ENCODE measurements at places on chromosomes 6 and 20.

DNA sequence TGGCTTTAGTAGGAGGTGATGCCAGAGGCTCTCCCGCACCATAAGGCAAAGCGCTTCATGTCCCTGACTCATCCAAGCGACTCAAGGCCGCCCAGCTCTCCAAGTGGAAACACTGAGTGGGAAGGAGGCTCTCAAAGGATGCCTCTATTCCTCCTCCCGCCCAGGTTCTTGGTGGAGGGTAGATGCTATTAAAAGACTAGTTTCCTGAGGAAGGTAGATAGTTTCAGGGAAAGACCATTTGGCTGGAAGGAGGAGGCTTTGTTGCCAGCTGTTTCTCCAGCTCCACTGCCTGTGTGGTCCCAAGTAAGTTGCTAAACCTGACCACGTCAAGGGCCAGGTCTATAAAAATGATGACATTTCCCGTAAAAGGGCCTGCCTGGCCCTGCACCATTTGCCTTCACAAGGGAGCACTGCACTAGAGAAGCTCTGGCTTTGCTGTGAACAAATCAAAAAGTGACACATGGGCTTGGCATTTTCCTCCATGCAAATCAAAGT, 48.2 kb downstream of the GMDS start:
- no peak for DNase-seq

DNA sequence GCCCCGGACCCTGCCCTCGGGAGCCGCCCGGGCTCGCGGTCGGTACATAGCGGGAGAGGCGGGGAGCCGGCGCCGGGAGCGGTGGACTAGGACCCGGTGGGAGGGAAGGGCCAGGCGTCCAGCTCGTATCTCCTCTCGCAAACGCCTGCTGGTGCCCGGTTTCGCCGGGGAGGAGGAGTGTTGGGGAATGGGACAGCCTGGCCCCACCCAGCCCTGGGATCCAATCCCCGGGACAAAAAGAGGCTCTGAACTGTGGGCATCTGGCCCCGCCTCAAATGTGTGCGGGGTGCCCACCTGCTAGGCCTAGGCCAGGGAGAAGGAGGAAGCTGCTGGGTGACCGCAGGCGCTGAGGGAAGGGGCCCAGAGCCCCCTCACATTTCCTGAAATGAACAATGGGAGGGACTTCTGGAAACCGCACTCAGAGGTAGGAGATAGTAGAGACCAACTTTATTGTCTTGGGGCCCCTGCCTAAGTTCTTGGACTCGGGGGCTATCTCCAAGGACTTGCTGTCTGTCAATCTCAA, at the start of gene KCNK17:
Gene KCNK17 (minus strand): TSS at position 147 of the 523 bp plus-strand sequence. CDS start 99 bp downstream, at position 48.
- DNase-seq = no peak

DNA sequence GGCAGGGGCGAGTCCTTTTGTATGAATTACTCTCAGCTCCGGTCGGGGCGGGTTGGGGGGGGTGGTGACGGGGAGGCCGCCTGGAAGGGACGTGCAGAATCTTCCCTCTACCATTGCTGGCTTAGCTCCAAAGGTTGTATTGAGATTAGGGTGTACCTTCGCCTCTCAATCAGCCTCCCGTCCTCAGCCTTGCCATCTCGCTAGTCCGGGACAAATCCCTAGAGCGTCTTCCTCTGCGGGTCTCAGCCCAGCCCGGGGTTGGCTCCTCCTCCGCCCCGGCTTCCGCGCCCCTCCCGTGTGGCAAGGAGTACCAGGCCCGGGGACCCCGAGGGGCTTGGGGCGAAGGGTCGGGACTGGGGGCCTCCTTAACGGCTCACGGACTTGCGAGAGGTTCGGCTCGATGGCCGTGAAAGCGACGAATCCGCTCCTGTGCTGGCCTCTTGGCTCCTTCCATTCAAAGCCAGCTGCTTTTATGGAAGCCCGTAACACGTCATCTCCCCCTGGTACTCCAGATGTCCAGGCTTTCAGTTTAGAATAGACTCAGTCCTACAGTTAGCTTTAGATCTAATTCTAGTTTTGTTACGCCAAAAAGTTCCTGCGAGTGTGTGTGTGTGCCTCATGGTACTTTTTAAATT, 636 bp upstream of the EEF1A1 start:
- peak; percentile 58 for DNase-seq

GRCh38 chr20:47878601-47879027, 93.3 kb upstream of the SULF2 start:
- DNase-seq = no peak

GRCh38 chr20:63296531-63297299, 3.7 kb downstream of the COL20A1 start:
- DNase-seq = no peak

DNA sequence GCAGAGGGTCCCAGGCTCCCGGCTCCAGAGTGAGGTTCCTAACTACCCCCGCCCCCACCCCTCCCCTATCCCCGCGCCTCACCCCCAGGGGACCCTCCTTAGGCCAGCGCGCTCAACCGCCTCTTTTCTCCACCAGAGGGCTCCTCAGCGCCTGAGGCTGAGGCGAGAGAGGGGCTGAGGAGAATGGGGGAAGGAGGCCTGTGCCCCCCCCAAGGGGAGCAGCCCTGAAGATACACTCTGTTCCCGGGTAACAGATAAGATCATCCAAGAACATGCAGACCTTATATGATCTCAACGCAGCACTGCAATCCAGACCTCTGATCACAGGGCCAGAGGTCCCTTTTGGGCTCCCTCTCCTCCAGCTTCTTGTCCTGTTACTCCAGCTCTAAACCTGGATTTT, 43.3 kb upstream of the MRPS10 start:
- DNase-seq = peak; percentile 11

DNA sequence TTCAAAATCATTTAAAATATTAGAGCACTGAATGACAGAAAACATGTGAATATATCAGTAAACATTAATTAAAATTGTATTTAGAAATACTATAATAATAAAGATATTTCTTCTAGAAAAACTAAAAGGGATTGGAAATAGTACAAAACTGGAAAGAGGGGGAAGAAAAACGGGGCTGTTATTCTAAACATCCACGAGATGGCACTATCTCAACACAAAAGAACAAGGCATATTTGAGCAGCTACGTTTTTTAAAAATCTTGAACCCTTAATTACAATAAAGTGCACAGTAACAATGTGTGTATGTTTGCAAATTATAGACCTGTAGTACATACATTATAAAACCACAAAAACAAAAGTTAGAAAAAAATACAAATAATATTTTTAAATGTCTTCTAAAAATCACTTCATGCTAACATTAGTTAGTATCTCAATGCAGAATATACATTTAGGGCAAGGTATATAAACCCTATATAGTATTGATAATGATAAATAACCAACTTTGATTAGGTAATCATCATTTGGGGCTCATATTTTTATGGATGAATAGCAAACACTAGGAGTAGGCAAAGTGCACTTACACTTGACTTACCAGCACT, 42.5 kb upstream of the PNISR start:
- no peak for DNase-seq

DNA sequence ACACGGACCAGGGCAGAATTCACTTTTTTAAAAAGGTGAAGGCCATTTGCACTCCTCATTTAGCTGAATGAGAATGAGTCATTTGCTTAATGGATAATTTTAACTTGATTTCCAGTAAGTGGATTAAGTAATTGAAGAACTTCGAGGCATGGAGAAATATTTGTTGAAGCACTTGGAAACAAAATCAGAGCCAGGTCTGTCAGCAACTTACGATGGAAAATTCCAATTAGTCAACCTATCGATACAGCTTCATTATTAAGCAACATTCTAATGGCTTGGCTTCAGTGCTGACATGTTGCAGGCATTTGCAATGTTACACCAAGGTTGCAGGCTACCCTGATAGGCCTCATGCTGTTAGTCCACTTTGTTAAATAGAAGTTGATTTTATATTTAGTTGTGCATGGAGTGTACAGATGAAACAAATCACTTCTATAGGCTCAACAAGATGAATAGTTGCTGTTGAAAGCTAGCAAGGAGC, 423.5 kb upstream of the SLC35B3 start:
- no peak for DNase-seq

DNA sequence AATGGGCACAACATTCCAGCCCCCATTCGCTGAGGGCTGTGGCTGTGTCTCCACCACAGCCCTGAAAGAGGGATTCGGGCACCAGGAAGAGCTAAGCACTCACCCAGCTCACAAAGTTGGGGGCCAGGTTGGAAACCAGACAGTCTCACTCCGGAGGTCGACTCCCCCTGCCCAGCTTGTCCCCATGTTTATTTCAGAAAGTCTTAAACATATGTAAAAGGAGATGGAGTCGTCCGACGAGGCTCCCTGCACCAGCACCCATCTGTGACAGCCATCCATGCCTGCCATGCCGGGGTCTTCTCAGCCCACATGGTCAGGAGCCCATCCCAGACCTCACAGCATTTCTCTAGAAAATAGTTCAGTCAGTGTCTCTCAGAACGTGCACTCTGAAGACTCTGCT, 63.6 kb upstream of the STX16 start:
- no peak for DNase-seq

DNA sequence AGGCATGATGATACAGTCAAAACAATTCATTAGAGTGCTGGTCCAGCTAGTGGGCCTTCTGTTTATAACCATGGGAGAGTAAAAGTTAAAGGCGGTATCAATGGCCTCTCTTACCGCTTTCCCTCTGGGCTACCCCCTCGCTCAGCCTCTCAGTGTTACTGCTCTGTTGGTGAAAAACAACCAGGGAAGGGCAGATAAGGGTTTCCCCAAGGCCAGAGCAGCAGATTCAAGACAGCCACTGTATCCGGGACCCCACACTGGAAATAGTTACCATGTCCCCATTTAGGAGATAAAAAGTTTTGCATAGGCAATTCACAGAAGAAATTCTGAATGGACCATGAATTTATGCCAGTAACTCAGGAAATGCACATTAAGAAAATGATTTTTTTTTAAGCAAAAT, 13.4 kb downstream of the SCGN start:
- DNase-seq = no peak

DNA sequence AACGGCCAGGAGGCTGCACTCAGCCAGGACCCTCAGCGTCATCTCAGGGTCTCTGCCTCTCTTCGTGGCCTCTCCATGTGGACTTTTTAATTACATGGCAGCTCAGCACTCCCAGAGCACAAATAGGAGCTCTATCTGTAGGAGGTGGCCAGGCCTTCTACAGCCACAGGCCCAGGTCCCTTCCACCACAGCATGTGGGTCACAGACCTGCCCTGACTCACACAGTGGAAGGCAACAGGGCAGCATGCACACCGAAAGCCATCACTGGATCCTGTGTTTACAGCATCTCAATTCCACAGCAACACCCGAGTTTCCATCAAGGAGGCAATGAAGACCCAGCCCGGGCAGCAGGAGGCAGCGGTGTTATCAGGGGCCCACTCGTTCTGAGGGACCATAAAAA, 65.8 kb upstream of the CD93 start:
- DNase-seq = no peak

GRCh38 chr6:42084889-42085288, 34.6 kb downstream of the TAF8 start:
- DNase-seq = no peak

DNA sequence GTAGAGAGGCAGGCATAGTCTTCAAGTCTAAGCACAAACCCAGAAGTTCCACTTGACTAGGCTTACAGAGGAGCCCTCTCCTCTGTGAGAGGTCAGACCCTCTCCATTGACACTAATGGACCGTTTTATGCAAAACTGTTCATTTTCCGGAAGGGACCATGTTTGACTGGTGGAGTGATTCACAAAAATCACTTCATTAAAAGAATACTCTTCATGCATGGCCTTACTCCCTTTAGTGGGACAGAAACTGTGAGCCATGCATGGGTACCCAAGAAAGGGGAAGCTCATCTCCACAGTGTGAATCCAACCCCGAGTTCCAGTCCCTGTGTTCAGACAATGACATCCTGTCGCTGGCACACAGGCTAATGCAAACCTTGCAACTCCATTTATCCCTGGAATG, 63.2 kb downstream of the OLIG3 start:
- DNase-seq = no peak

GRCh38 chr6:105874835-105875626, 211.1 kb upstream of the PRDM1 start:
- no peak for DNase-seq

DNA sequence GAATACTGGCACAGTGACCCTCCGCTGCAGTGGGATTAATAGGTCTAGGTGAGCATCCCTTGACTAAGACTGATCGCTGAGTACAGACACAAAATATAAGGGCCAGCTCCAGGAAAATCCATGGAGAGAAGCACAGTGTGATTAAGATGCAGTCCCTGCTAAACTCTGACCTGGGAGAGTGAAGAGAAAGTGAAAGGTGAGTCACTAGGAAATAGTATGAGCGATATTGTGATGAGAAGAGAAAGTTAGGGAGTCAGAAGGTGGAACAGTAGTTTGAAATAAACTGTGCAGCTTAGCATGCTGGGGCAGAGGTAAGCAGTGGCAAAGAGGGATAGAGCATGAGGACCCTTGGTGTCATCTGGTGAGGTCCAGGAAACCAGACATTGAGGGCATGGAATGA, 278.6 kb upstream of the MAP3K7 start:
- DNase-seq = no peak

DNA sequence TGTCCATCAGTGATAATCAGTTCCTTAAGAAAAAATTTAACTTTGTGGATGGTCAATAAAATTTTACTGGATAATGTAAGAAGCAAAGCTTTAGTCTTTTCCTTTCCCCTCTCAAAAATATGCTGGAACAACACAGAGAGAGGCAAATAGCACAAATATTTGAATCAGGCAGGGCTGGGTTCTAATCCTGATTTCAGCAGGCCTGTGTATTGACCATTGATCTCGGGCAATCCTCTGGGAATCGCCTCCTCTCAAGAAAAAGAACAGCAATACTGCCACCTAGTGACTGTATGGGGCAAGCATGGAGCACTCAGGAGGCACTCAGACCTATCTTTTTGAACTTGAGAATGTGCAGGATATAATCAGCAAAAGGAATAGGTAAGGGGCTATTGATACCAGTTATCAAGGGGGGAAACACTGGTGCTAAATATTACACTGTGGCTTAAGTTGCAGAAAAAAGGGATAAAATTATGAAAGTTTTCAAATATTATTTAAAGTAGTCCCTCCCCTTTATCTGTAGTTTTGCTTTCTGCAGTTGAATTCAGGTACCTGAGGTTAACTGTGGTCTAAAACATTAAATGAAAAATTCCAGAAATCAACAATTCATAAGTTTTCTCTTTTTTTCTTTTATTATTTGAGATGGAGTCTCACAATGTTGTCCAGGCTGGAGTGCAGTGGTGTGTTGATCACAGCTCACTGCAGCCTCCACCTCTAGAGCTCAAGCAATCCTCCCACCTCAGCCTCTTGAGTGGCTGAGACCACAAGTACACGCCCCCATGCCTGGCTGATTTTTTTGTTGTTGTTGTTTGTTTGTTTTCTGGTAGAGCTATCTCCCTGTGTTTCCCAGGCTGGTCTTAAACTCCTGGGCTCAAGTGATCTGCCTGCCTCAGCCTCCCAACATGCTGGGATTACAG, 91.8 kb upstream of the NHSL1 start:
- no peak for DNase-seq

GRCh38 chr6:113980937-113981554, 10.1 kb upstream of the HDAC2 start:
- no peak for DNase-seq

DNA sequence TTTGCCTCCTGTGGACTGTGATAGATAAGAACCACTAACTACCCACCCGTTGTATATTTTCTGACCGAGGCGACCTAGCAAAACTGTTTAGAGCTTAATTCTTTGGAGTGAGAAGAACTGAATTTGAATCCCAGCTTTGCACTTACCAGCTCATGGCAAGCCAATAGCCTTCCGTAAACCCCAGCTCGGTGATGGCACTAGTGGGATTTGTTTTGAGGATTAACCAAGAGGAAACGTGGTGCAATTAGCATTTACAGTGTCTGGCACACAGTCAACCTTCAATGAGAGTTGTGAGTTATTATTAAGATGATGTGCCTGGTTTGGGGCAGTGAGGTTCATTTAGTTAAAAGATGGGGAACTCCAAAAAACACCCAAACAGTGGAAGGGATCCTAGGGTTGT, 12.3 kb upstream of the DSP start:
- DNase-seq = no peak
